Stimulated activated CD8-positive, alpha-beta memory T cell treated with anti-CD3 and anti-CD28 coated beads, Interleukin-15, amount 100 ng/mL, for 24 hours (primary cell): ENCODE measurements at places on chromosomes 2 and 18.

DNA sequence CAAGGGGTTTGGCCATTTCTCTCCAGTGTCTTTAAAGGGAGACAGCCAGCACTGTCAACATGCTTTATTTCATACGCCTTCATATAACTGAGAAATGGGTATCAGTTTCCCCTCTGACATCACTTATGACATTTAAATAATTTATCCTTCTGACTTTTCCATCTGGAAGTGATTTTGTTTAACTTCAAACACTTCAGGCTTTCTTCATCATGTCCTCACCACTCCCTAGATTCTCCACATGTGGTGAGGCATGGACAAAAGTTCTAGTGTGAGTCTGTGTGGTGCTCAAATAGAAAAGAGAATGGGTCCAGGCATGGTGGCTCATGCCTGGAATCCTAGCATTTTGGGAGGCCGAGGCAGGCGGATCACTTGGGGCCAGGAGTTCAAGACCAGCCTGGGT, 158.6 kb downstream of the TXNL1 start:
- no peak for DNase-seq

DNA sequence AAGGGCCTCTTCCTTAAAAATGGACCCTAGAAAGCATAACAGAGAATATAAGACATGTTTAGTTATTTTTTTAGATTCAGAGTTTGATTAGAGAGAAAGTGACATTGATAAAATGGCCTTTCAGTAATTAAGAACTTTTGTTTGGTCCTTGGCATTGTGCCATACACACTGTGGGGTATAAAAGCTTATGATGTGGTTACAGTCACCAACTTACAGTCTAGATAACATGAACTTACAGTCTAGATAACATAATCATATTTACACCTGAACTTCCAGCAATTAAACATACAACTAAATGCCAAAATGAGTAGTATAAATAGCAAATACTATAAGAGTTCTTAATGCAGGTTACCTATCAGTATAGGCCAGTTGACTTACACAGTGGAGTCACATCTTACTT, 25.6 kb upstream of the EFEMP1 start:
- DNase-seq = no peak

GRCh38 chr2:206217166-206217565, 57.3 kb upstream of the ZDBF2 start:
- DNase-seq = no peak

- no peak for DNase-seq
These were observed 18.7 kb upstream of the PUM2 start for GRCh38 chr2:20369366-20369765.

GRCh38 chr2:222399038-222399783, 25.1 kb upstream of the SGPP2 start:
- DNase-seq = no peak

- DNase-seq = no peak
These were observed 240.2 kb upstream of the SLC14A2 start for GRCh38 chr18:45374878-45375630.

- DNase-seq = no peak
These were observed 102.8 kb upstream of the TTN start for GRCh38 chr2:178910005-178910404.

DNA sequence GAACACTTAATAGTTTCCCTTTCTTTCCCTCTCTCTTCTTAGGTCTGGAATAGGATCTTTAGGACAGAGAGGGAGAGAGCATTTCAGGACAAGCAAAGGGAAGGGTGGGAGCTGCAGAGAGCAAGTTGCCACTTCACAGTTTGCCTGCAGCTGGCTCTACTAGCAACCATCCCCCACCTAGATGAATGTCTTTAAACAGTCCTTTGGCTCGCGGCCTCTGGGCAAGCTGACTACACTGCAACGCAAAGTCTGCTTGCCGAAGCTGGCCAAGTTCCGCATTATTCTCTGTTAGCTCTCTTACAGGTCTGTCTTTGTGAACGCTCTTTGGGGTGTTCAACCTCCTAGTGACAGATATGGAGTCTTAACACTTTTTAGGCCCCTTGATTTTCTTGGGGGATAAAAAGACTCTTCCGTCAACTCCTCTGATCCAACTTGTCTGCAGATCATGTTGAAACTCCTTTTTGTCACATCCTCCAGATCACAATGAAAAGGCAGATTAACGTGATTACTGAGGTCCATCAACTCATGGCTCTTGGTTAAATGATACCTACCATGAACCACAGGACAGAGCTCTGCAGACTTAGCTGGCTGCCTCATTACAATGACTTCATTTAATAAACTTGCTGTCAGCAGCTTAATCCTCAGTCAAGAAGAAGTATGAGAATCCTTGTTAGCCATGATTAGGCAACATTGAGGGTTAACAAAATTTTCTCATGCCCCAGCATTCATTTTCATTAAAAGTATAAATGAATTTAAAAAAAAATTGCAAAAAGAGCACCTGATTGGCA, 74.6 kb downstream of the SLC4A3 start:
- no peak for DNase-seq

DNA sequence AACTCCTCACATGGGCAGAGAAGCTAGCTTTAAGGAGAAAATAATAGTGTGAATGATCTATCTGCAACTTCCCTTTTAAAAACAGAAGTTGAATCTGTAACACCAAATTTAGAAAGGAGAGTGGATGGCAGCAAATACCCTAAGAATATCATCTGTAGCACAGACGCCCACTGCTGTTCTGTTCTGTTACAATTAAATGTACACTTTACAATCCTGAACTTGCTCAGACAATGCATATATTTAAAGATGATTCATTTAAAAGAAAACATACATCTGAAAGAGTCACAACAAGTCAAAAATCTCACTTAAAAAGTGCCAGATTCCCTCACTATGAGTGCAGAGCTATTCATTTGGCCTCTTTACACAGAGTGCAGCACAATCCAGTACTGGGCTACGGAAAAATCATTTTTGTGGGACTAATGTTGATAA, 8.0 kb upstream of the SERTAD2 start:
- no peak for DNase-seq
